ENCODE measurements at places on chromosomes 4 and X. TPM values are rescaled to one million over a fixed set of nuclear protein-coding genes. Genes with fewer than 3 reads are reported as not detected.

The LNX1 gene
- 1.5 TPM for total RNA-seq

The NEIL3 gene
- not detected for total RNA-seq

GRCh38 chrX:40174854-40175510 is 77.2 kb upstream of the BCOR start:
- peak; percentile 65 for DNase-seq

DNA sequence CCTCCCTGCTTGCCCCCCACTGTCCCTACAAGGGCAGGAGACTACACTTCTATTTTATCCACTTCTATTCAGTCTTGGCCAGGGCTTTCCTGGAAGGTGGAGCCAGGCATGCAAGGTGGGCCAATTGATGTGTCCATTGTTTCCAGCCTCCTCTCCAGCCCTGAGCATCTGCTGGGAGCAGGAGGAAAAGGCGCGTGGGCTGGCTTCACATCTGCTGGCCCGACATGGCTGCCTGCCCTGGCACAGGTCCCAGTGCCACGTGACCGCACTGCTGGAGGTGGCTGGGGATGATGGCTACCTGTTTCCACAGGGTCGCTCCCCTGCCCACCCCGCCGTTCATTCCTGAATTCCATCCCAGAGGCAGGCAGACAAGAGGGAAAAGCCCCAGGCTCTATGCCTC is 247.7 kb downstream of the AFAP1 start:
- peak; percentile 56 for DNase-seq

GRCh38 chr4:138897811-138898226 is 117.8 kb upstream of the NOCT start:
- DNase-seq, result no peak

GRCh38 chr4:8270912-8271815 is 1.6 kb downstream of the HTRA3 start:
- DNase-seq, result no peak

The ADGRA3 gene
- 21.6 TPM for total RNA-seq

GRCh38 chr4:168978001-168978700 is 31.9 kb downstream of the CBR4 start:
- no peak for DNase-seq

GRCh38 chr4:98950925-98951324 is 22.0 kb upstream of the EIF4E start:
- DNase-seq, result no peak

GRCh38 chr4:102036016-102036415 is 245.5 kb downstream of the BANK1 start:
- no peak for DNase-seq

GRCh38 chrX:136268051-136269048 is 17.1 kb upstream of the MAP7D3 start:
- peak; percentile 32 for DNase-seq

DNA sequence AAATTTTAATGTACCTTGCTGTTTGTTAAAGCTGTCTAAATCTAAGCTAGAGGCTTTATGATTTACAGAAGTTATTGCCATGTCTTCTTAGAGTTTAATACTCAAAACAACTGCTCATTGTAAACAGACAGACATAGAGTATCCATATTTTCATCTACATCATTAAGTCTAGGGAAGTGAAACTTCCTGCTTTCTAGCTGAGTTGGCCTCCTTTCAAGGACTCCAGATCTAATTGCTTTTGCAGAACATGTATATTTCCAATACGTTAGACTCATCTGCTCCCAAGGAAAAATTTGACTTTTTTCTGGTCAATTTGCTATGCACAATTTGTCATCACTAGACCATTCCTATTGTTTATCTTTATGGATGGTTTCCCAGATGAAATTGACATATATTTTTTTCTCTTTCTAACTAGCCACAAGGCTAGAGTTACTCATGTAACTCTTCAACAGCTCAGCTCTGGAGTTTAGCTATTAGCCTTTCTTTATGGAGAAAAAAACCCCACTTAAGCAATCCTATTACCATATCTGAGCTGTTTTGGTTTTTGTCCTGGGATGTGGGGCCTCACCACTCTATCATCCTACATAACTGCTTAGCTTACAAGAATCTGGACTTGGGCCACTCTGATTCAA is 122.9 kb downstream of the PPA2 start:
- no peak for DNase-seq

DNA sequence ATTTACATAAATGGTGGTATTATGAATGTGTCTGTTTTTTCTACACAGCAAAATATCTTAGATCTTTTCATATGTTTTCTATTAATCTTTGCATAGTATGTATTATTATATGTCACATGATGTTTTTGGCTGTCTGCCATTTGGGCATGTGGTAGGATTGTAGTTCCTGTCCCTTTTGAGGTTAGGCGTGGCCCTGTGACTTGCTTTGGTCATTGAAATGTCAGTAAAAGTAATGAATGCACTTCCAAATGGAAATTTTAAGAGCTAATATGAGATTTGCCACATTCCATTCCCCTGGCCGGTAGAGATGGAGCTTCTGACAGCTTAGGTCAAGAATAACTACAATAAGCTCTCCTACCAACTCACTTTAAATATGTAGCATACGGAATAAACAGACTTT is 45.1 kb downstream of the JADE3 start:
- DNase-seq, result no peak

The MORF4L2 gene
- total RNA-seq, result 536 TPM

DNA sequence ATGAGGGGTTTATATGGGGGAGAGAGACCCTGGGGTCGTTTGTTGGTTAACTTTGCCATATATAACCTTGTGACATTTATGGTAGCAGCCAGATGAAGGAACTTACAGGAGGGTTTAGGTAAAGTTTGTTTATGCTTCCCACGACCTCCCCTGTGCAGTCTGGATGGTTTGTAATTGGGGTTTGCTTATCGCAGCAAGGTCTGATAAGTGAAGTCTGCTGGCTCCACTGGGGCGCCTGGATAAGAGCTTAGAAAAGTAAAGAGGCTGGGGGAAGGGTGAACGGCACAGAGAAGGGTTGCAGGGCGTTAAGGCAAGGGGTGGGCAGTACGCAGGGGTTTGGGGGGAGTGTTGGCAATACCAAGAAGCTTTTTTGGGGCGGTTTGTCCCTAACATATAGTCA is 98.7 kb downstream of the KDM6A start:
- no peak for DNase-seq

DNA sequence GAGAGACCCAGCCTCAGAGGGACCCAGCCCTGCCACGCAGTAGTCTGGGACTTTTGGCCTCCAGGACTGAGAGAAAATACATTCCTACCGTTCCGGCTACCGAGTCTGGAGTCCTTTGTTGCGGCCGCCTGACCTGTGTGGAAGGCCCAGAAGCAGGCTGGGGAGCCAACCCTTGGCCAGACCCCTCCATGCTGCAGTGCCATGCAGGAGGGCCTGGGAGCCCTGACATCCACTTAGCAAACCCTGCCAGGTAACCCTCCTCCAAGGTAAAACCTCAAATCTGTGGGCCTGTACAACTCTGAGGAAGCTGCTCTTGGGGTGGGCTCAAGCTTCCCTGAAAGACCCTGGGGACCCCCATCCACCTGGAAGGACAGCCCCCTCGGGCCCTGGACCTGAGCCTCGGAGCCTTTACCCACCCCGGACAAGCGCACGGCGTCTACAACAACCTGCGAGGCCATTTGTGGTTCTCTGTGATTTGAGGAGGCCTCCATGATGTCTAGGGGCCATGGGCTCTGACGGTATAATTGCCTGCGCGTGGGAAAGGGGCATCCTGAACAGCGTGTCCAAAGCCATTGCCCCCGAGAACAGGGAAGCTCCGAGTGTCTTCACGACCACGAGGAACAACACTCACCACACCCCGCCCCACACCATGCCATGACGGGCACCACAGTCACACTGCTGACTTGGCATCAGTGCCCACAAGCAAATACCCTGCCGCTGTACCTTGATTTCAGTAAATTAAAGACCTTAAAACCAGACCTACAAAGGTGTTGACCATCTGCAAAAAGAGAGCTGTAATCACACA is 58.7 kb downstream of the ZFYVE28 start:
- no peak for DNase-seq

The HDX gene
- total RNA-seq, result 7.9 TPM

The OFD1 gene
- total RNA-seq, result 30.7 TPM

The FOXP3 gene
- total RNA-seq, result 0.60 TPM

- no peak for DNase-seq
These were observed 76.7 kb upstream of the GALNT7 start for GRCh38 chr4:173091958-173092357.

- no peak for DNase-seq
These were observed 983.7 kb downstream of the STIM2 start for GRCh38 chr4:27844376-27844775.

DNA sequence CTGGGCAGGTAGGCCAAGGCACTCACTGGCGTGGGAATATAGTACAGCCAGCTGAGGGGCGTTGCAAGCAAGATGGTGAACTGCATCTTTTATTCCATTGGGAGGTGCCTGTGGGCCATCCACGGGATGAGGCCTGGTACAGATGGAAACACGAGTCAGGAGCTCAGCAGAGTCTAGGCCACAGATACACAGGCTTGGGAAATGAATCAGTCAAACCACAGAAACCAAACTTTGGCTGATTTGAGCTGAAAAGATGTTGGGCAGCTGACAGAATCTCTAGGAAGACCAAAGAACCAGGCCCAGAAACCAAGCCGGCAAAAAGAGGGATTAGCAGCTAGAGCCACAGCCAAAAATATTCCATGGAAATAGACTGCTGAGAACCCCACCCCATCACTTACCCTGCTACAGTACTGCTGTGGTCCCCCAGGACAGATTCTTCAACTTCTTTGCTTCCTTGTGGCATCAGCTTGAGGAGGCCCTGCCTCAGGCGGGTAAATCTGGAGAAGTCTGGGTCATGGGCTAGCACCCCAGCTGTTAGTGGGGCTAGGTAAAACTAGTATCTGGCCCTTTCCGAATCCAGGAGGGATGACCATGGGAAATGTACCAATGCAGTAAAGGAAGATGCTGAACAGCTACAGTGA is 75.4 kb downstream of the TMEM131L start:
- DNase-seq, result no peak

DNA sequence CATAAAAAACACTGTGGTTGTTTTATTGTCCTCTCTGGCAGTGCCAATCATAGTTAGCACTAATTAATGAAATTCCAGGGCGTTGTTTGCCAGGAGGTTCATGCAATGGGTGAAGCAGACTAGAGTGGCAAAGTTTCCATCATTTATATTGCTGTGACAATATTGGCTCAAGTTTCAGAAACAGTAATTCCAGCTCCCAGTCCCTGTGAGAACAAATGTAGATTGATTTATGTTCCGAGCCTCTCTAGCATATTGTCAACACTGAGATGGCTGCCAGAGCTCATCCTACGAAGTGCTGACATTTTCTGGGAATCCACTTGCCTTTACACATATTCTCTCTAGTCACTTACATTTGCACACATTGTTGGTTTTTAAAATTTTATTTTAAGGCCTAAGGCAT is 440.0 kb upstream of the IGFBP7 start:
- DNase-seq, result no peak

GRCh38 chr4:15868111-15868510 is 70.4 kb downstream of the FGFBP1 start:
- DNase-seq, result no peak

The PPP1R2C gene
- total RNA-seq, result not detected

The IQSEC2 gene
- 11.9 TPM for total RNA-seq

Data from ovary (tissue), 10 donors.